ENCODE measurements at places on chromosomes 5 and 9. TPM values are rescaled to one million over a fixed set of nuclear protein-coding genes. Genes with fewer than 3 reads are reported as not detected.

DNA sequence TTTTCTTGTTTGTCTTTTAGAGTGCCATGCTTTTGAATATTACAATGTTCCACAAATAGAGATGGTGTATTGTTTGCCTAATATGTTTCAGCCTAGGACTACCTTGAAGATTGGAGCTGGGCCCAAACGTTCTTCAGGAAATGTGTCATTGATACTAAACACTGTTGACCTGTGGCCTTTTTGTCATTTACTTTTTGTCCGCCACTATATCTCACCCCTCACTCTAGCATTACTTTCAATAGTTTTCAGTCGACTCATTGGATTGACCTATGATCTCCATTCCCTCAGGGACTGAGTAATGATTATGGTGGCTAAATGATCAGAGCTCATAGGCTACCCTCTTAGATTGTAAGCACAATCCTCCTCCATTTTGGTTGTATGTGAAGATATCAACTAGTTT is 115.8 kb downstream of the NUDT12 start:
- no peak overlapping the region for H3K27ac ChIP-seq
- H3K36me3 ChIP-seq: no peaks in the 10 kb centered on the region
- peak; percentile 61 for DNase-seq
- H3K4me1 ChIP-seq: peaks cover 8% of the 10 kb centered on the region
- no peak overlapping the region for H3K4me3 ChIP-seq
- no peaks in the 10 kb centered on the region for H3K27me3 ChIP-seq

DNA sequence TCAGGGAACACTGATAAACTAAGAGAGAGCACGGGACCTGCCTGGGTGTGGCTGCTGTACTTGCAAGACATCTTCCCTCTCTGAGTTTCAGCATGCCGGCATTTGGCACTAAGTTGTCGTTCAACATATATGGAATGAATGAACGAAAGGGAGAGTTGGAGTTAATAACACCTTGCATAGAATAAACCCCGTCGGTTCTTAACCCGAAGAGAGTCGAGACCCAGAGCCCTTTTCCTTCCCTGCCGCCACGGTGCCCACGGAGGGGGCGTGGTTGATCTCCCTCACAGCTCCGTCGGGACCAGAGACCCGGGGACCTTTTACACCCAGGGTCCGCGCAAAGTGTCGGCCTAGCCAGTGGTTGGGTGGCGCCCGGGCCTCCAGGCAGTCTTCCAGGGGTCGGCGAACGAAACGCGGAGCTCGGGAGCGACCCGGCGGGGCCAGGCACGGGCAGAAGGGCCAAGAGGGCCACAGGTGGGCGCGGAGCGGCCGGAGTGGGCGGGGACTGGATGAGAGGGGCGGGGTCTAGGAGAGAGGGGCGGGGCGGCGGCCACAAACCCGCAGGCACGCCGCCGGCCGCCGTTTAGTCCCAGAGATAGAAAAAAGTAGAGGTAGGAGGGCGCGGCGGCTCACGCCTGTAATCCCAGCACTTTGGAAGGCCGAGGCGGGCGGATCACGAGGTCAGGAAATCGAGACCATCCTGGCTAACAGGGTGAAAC is 735 bp upstream of the RPL26L1 start:
- peak; percentile 41 for DNase-seq
- peak overlapping the region; percentile 53 for H3K4me3 ChIP-seq
- H3K36me3 ChIP-seq: no peaks in the 10 kb centered on the region
- H3K4me1 ChIP-seq: peaks cover 13% of the 10 kb centered on the region
- peak overlapping the region; percentile 75 for H3K27ac ChIP-seq
- no peaks in the 10 kb centered on the region for H3K27me3 ChIP-seq

- H3K27me3 ChIP-seq: no peaks in the 10 kb centered on the region
- H3K4me1 ChIP-seq: peaks cover 13% of the 10 kb centered on the region
- no peak overlapping the region for H3K4me3 ChIP-seq
- DNase-seq: no peak
- H3K36me3 ChIP-seq: no peaks in the 10 kb centered on the region
- no peak overlapping the region for H3K27ac ChIP-seq
Observed at GRCh38 chr5:88824141-88824540, 58.8 kb downstream of the MEF2C start.

- H3K27ac ChIP-seq: no peak overlapping the region
- no peaks in the 10 kb centered on the region for H3K36me3 ChIP-seq
- H3K4me3 ChIP-seq: no peak overlapping the region
- H3K4me1 ChIP-seq: peaks cover 2% of the 10 kb centered on the region
- no peaks in the 10 kb centered on the region for H3K27me3 ChIP-seq
Observed at GRCh38 chr5:33115467-33115866, 325.3 kb upstream of the TARS1 start.

DNA sequence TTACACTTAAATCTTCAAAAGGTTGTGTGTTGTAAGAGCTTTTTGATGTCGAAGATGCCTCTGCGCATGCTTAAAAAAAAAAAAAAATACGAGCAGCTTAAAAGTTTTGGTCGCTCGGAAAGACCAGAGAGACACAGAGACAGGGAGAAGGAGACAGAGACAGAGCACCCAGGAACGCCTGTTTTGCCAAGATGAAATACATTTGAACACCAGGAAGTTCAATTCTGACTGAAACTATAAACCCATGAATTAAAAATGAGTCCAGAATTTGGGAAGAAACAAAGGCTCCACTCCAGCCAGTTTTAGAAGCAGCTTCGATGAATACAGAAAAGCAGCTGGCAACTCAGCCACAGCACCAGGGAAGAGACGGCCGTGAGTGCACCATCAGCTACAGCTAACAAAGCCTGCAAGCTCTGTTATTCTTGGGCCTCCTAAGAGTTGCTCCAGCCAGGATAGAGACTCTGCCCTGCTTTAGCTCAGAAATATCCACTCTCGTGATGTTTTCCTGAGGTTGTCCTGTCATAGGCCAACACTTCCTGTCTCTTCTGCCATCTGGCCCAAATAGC is 2.5 kb upstream of the ZNF474 start:
- peak; percentile 30 for DNase-seq
- H3K4me1 ChIP-seq: peaks cover 17% of the 10 kb centered on the region
- no peaks in the 10 kb centered on the region for H3K36me3 ChIP-seq
- H3K27ac ChIP-seq: peak overlapping the region; percentile 81
- H3K4me3 ChIP-seq: peak overlapping the region; percentile 12

DNA sequence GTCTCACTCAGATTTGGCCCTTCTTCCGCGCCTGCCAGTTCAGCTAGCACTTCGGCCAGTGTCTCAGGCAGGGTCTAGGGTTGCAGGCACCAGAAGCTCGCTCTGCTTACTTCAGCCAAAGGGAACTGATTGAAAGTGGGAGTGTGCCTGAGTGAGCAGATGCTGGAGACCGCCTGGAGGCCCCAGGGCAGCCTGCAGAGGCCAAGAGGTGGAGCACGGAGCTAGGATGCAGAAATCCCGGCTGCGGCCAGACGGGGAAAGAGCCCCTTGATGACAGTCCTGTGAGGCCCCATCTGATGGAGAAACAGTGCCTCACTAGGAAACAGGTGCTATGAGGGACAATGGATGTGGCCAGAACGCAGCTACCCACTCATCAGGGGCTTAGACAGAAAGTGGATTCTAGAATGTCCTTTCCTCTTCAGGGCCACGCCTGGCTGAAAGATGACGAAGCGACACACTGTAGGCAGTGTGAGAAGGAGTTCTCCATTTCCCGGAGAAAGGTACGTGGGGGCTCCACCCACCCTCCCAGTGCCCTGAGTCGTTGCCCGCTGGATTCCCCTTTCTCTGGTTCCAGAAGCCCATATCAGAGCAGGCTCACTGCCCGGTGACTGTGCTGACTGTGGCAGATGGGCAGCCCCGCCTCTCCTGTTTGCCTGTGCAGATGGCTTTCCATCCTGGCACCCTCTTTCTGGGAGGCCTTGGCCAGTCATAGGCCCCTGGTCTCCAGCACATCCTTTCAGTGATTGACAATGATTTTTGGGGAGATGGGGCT is 16.1 kb downstream of the HNRNPH1 start:
- peaks cover 66% of the 10 kb centered on the region for H3K36me3 ChIP-seq
- no peak overlapping the region for H3K4me3 ChIP-seq
- peaks cover 8% of the 10 kb centered on the region for H3K4me1 ChIP-seq
- no peak overlapping the region for H3K27ac ChIP-seq
- DNase-seq: no peak

DNA sequence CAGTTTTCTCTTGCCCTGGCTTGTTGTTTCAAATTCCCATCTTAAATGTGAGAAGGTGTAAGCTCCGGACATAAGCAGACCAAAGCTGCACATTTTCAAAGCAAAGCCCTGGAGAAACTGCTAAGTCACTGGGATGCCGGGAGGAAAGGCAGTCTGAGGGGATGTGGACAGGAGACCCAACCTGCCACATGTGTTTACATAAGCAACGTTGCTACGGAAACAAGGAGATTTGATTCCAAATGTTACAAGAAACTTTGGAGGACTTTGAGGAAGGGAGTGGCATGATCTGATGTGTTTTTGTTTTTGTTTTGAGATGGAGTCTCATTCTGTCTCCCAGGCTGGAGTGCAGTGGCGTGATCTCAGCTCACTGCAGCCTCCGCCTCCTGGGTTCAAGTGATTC is 25.7 kb upstream of the INSYN2B start:
- no peak overlapping the region for H3K4me3 ChIP-seq
- no peaks in the 10 kb centered on the region for H3K4me1 ChIP-seq
- DNase-seq: no peak
- no peak overlapping the region for H3K27ac ChIP-seq

DNA sequence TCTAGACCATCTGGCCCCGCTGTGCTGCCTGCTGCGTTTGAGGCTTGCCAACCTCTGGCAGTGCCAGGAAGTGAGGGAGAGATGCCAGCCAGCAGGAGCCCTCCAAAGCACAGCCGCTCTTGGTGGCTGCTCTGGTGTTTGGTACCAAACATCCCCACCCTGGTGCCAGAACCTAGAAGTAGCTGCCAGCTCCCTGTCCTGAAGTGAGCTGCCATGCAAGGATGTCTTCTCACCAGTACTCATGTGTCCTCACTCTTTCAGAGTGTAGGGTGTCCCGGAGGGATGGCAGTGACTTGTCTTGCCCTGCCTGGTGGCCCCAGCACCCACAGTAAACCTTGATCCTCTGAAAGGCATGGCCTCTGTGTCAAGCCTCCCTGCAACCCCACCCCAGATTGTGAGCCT is 43.4 kb downstream of the AMBP start:
- no peaks in the 10 kb centered on the region for H3K4me1 ChIP-seq
- no peaks in the 10 kb centered on the region for H3K27me3 ChIP-seq
- no peak overlapping the region for H3K27ac ChIP-seq
- no peak overlapping the region for H3K4me3 ChIP-seq
- peaks cover 63% of the 10 kb centered on the region for H3K36me3 ChIP-seq

DNA sequence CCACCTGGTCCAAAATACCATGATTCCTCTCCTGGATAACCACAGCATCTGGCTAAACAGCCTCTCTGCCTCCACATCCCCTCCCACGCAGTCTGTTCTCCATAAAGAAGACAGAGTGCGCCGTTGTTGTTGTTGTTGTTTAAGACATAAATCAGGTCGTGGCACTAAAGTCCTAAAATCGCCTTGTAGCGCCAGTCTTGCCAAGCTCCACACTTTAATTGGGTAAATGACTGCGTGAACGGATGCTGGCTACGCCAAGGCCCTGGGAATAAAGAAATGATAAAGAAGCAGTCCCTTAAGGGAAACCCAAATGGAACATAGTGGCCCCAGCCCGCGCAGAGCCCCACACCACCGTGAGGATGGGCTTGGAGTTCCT is 364 bp upstream of the SFXN1 start:
- H3K27ac ChIP-seq: peak overlapping the region; percentile 61
- peaks cover 5% of the 10 kb centered on the region for H3K4me1 ChIP-seq
- peaks cover 6% of the 10 kb centered on the region for H3K27me3 ChIP-seq
- H3K36me3 ChIP-seq: peaks cover 4% of the 10 kb centered on the region

- DNase-seq: no peak
- H3K4me3 ChIP-seq: no peak overlapping the region
- peaks cover 33% of the 10 kb centered on the region for H3K27me3 ChIP-seq
- no peak overlapping the region for H3K27ac ChIP-seq
- H3K4me1 ChIP-seq: no peaks in the 10 kb centered on the region
Observed at GRCh38 chr5:135526924-135527323, 8.8 kb downstream of the NEUROG1 start.

- H3K27me3 ChIP-seq: no peaks in the 10 kb centered on the region
- no peak overlapping the region for H3K4me3 ChIP-seq
- H3K36me3 ChIP-seq: peaks cover 3% of the 10 kb centered on the region
- no peak for DNase-seq
- H3K4me1 ChIP-seq: peaks cover 3% of the 10 kb centered on the region
- H3K27ac ChIP-seq: no peak overlapping the region
Observed at GRCh38 chr5:79687889-79688288, 1.7 kb upstream of the CMYA5 start.

- no peak for DNase-seq
- no peak overlapping the region for H3K27ac ChIP-seq
- H3K27me3 ChIP-seq: peaks cover 6% of the 10 kb centered on the region
Observed at GRCh38 chr9:137310189-137311052, 8.3 kb upstream of the NRARP start.

- H3K27ac ChIP-seq: no peak overlapping the region
- peaks cover 8% of the 10 kb centered on the region for H3K27me3 ChIP-seq
- H3K4me1 ChIP-seq: peaks cover 13% of the 10 kb centered on the region
- peaks cover 7% of the 10 kb centered on the region for H3K36me3 ChIP-seq
Observed at GRCh38 chr9:94811074-94811473, 84.6 kb downstream of the AOPEP start.

GABRA1 gene
- total RNA-seq: not detected

TXNDC15 gene
- total RNA-seq: 125 TPM

LVRN gene
- total RNA-seq: 0.18 TPM

SPARC gene
- total RNA-seq: 1,186 TPM
